ENCODE measurements at places on chromosomes 1 and 21.

GRCh38 chr1:208146650-208147049 is 97.5 kb downstream of the PLXNA2 start:
- no peak for DNase-seq

DNA sequence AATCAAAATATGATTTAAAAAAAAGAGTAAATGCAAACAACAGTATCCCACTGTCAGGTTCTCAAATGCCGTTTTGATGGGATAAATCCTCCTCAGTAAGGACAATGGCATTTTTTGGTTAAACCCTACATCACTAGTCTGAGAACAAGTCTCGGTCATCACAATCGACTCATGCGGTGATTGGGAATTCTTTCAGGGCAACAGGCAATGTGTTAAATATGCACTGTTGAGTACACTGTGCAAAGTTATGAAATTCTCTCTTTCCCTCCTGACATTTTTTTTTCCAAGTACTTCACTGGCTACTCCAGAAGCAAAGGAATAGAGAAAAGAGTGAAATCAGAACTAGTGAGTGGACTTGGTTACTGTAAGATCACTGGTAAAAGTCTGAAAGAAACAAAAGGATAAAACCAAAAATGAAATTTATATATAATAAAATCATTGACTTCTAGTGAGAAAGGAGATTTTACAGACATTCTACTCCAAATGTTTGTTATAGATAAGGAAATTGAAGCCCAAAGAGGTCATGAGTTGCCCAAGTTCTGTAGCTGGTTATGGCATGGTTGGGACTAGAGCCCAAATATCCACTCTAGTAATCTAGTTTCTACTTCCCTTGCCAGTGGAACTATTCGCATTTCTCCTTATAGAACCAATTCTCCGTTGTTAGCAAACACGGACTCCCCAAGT is 111.3 kb downstream of the TGFBR3 start:
- DNase-seq: no peak

DNA sequence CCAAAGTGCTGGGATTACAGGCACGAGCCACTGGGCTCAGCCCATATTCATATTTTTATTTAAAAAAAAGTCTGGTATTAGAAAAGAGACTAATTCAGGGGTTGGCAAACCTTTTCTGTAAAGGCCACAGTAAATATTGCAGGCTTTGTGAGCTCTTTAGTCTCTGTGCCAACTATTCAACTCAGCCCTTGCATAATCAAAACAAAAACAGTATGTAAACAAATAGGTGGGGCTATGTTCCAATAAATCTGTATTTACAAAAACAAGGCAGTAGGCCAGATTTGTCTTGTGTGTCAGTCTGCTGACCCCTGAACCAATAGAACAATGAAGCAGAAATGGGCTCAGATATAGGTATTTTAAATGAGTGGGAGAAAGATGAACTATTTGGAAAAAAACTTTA is 49.3 kb downstream of the CDC42BPA start:
- DNase-seq: no peak

DNA sequence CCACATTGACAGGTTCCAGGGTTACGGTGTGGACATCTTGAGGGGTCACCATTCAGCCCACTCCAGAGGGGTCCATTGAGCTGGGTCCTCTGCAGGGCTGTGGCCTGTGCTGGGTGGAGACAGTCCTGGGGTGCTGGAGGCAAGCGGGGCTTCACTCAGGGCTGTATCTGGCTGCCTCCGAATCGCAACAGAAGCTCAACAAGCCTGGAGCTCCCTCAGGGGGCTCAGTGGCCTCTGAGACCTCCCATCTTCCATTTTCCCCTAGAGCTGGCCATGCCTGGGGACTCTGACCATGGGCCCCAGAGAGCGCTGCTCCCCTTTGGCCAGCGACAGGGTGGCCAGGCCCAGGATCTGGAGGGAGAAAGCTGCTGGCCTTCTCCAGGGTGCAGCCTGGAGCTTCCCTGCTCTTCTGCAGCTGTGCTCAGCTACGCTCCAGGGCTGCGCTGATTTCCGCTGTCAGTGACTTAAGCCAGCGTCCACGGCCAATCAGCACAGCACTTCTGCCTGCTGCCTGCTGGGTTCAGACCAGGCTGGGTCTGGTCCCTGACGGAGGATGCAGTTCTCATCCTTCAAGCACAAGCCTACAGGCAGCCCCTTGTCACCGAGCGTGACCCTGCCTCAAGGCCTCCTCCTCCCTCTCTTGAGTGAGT is 45.0 kb upstream of the ADARB1 start:
- peak; percentile 30 for DNase-seq

DNA sequence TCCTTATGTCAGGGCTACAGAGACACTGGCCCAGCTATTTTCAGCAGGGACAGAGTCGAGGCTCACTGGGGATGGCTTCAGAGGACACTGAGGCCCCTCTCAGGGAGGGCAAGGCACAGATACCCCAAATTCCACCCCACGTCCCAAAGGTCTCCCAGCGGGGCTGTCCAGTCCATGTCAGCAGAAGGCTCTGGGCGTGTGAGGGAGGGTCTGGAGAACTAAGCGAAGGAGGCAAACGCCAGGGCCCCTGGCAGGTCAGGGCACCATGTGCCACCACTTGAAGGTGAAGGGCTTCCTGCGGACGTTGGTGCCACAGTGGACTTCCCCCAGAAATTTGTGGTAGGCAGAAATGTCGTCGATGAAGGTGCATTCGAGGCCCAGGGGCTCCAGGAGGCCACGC is 15.0 kb upstream of the SDHB start:
- no peak for DNase-seq

DNA sequence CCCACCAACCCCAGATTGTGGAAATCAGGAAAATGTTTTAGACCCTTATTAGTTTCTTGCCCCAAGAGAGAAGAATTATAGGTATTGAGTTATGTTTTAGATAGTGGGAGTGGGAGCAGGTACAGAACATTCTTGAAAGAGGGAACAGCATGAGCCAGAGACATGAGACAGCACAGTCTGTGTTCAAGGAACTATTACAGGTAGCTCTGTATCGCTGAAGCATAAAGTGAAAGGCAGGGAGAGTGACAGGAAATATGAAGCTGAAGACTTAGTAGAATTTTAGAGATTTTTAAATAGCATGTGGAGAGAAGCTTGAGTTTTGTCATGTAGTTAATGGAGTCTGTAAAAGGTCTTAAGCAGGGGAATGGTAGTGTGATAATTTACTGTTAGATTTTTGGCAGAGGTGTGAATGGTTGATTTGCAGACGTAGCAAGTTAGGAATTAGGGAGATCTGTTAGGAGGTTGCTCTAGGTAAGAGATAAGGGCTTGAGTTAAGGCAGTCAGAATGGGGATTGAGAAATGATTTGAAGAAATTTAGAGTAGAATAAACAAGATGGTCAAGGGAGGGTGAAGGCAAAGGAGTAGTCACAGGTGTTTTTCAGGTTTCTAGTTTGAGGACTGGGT is 11.6 kb downstream of the SUCO start:
- DNase-seq: no peak

DNA sequence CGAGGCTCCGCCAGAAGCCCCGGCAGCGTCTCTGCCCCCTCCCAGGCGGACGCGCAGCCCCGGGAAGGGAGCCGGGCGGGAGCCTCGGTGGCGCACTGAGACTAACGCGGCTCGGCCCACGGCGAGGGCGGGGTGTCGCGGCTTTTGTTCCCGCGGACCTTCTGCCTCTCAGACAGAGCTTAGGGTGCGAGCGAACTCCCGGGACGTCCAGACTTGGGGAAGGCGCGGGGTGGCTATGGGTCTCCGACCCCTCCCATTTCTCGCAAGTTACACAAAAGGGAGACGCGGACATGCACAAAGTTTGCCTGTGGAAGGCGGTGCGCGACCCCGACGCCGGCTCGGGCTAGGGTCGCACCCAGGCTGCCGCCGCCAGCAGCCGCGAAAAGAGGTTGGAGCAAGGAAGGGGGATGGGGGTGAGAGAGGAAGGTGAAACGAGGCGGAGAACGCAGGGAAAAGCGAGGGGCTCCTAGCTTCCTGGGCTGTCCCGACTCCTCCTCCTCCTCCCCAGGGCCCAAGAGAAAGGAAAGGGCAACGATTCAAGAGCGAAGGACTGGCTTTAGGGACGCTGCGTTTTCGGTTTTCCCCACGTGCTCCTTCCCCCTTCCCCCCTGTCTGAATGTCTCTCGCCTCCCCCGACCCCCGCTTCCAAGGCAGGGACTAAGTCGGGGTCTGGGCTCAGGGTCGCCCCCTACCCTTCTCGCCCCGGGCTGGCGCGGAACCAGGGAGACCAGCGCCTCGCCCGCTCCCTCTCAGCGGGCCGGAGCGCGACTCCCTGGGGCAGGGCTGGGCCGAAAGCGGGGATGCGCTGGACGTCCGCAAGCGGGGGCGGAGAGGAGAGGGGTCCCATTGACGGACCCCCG is 729 bp downstream of the APP start:
- DNase-seq: peak; percentile 37

DNA sequence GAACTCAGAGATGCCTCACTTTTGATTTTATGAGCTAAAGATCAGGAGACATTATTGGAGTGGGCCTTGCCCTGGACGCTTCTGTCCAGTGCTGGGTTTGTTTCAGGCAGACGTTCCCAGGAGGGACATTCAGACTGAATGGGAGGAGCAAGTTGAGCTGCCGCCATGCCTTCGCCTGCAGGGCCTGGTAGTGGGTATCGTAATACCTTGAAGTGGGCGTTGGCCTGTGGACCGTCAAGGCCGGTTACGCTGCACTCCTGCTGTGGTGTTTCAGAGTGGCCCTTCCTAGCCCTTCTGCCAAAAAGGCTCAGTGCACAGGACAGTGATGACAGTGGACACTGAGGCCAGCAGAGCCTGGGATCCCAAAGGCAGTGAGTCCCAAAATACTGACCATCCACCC is 1.6 kb downstream of the FAM3B start:
- no peak for DNase-seq

DNA sequence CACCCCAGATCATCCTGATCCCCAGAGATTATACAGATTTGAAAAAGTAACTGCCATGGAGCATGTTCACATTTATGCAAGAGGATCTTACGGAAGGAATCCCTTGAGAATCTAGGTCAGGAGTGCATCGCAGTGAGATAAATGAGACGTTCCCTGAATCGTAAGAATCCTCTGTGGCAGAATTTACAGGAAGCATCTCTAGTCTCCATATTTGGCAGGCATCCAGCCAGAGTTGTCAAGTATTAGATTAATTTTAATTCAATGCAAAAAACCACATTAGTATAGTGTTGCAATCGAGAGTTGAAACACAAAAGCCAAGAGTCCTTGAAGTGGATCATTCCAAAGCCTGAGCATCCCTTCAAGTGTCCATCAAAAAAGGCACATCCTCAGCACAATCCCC is 100.8 kb downstream of the RRAGC start:
- DNase-seq: no peak

GRCh38 chr1:7967196-7967595 is 5.7 kb downstream of the PARK7 start:
- no peak for DNase-seq

- DNase-seq: no peak
Observed at GRCh38 chr21:43323244-43324005, 103.5 kb downstream of the SIK1 start.

DNA sequence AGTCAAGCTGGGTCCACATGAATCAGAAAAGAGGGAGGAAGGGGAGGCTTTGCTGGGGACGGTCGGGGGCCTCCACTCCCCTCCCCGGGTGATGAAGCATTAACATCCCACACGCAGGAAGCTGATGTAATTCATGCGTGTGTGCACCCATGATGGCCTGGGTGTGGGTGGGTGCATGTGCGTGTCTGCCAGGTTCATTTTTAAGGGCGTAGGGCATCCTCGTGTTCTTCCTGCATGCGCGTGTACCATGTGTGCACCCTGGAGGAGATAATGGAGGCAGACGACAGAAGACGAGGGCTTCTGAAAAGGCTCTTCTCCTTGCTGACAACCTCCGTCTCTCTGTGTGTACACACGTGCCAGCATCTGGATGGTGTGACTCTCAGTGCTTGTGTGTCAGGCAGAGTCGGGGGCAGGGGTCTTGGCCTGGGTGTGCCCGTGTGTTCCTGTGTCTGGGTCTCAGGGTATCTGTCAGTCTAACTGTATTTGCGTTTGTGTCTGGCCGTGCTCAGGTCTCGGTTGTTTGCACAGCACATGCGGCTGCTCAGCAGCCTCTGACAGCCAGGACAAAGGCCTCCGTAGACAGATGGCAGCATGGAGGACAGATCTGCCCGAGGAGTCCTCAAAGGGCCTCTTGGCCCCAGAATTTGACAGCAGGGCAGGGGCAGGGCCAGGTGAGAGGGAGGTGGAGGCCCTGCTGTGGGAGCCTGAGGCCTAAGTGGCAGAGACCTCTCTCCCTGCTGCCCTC is 2.4 kb downstream of the RAP1GAP start:
- peak; percentile 58 for DNase-seq

- no peak for DNase-seq
Observed at GRCh38 chr21:40164905-40165772, 297.9 kb downstream of the PCP4 start.

All from SHP77 (cell line).